ENCODE measurements at places on chromosomes 13 and 19. TPM values are rescaled to one million over a fixed set of nuclear protein-coding genes. Genes with fewer than 3 reads are reported as not detected.

Gene ADAMTS10
- 5.0 TPM for total RNA-seq

DNA sequence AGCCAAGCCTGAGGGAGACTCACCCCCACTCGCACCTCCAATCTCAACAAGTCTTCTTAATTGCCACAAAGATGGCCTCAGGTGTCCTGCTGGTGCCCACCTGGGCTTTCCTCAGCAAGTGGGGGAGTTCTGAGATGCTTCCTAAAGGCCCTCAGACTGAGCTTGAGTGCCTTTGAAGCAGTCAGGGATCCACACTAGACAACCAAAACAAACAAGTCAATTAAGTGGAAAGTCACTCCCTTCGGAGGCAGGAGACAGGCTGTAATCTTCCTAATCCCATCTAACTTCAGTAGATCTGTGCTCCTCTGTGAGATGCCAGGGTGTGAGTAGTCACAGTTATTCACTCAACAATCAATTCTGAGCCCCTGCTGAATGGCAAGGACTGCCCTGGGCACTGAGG lies 68.3 kb upstream of the SERP2 start:
- DNase-seq = no peak

DNA sequence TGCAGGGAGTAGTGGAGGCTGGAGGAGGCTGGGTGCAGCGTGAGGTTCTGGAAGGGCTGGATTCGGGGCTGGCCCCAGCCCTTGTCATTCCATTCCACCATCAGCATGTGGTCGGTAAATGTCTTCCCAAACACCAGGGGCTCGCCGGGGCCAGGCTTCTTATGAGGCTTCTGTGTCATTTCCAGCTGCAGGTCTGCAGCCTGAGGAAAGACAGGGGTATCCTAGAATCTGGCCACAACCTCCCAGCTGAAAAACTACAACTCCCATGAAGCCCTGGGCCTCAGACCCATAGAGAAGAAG lies 4.4 kb downstream of the BCAT2 start:
- DNase-seq = no peak

- DNase-seq = no peak
These were observed 121.1 kb upstream of the MYO16 start for GRCh38 chr13:108508263-108508662.

GRCh38 chr19:18742838-18743783 lies 48.0 kb downstream of the COMP start:
- DNase-seq = peak; percentile 49
